ENCODE measurements at places on chromosomes 3 and 15.

DNA sequence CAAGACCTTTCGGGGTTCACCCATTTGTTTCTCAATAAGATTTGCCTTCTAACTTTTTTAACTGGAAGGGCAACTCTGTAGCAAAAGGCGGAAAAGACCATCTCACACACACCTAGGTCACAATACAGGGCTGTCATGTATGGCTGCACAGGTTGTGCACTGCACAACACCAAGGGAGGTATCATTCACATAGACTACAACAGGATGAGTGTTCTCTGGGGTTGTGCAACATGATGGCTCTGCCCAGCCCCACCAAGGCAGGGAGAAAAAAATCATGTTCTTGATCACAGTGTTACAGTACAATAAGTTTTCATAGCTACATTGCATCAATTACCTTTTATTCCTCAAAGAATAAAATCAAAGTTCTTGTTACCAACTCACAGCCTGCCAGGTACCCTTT, 52.8 kb downstream of the ANXA2 start:
- no peaks in the 10 kb centered on the region for H3K4me1 ChIP-seq
- peaks cover 4% of the 10 kb centered on the region for H3K36me3 ChIP-seq
- DNase-seq: no peak
- no peaks in the 10 kb centered on the region for H3K27me3 ChIP-seq
- no peak overlapping the region for H3K4me3 ChIP-seq
- H3K27ac ChIP-seq: no peak overlapping the region

DNA sequence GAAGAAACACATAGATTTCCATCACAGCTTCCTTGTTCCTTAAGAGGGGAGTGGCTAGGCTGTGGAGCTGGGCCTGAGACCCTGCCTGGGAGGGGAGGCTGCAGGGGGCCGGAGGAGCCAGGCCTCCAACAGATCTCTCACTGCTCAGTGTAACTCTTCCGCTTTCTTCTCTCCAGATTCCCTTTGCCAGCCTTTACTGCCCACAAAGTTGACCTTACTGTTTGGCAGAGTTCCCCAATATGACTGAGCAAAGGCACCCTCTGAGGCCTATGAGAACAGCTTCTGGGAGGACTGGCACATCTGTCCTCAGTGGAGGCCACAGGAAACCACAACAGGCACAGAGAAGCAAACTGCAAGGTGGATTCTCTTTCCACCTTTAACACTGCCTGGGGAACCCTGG, 38.1 kb downstream of the SLCO2A1 start:
- no peak overlapping the region for H3K27ac ChIP-seq
- H3K27me3 ChIP-seq: no peaks in the 10 kb centered on the region
- no peaks in the 10 kb centered on the region for H3K36me3 ChIP-seq
- H3K4me3 ChIP-seq: no peak overlapping the region

- H3K27me3 ChIP-seq: no peaks in the 10 kb centered on the region
- peaks cover 28% of the 10 kb centered on the region for H3K4me1 ChIP-seq
- H3K4me3 ChIP-seq: no peak overlapping the region
- H3K36me3 ChIP-seq: peaks cover 52% of the 10 kb centered on the region
- no peak for DNase-seq
Measured at GRCh38 chr3:14126887-14127505, 2.1 kb downstream of the TMEM43 start.

DNA sequence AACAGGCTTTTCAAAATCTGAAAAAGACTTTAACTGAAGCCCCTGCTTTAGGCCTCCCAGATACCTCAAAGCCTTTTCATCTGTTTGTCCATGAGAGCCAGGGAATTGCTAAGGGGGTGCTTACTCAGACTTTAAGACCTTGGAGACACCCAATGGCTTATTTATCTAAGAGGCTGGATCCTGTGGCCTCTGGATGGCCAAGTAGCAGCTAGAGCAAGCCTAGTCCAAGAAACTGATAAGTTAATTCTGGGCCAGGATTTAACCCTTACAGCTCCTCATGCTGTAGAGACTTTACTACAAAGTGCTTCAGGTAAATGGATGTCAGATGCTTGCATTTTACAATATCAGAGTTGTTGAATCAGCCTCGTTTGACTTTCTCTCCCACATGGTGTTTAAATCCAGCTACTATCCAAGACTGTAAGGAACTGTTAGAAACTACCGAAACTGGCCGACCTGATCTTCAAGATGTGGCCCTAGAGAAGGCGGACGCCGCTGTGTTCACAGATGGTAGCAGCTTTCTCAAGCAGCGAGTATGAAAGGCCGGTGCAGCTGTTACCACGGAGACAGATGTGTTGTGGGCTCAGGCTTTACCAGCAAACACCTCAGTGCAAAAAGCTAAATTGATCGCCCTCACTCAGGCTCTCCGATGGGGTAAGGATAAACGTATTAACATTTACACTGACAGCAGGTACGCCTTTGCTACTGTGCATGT, 3.3 kb downstream of the DET1 start:
- peaks cover 5% of the 10 kb centered on the region for H3K4me1 ChIP-seq
- no peak overlapping the region for H3K27ac ChIP-seq
- no peak overlapping the region for H3K4me3 ChIP-seq
- H3K27me3 ChIP-seq: no peaks in the 10 kb centered on the region
- no peaks in the 10 kb centered on the region for H3K36me3 ChIP-seq

GRCh38 chr15:74815121-74815934, 2.7 kb downstream of the LMAN1L start:
- no peaks in the 10 kb centered on the region for H3K4me1 ChIP-seq
- no peak for DNase-seq
- no peaks in the 10 kb centered on the region for H3K27me3 ChIP-seq
- H3K36me3 ChIP-seq: no peaks in the 10 kb centered on the region
- H3K27ac ChIP-seq: no peak overlapping the region

- H3K36me3 ChIP-seq: no peaks in the 10 kb centered on the region
- H3K27me3 ChIP-seq: peaks cover 5% of the 10 kb centered on the region
- no peaks in the 10 kb centered on the region for H3K4me1 ChIP-seq
- H3K4me3 ChIP-seq: no peak overlapping the region
Measured at GRCh38 chr15:69078638-69079037, 64.1 kb downstream of the NOX5 start.

- H3K27ac ChIP-seq: no peak overlapping the region
- no peak for DNase-seq
- H3K4me1 ChIP-seq: no peaks in the 10 kb centered on the region
- no peaks in the 10 kb centered on the region for H3K27me3 ChIP-seq
- no peaks in the 10 kb centered on the region for H3K36me3 ChIP-seq
- no peak overlapping the region for H3K4me3 ChIP-seq
Measured at GRCh38 chr15:40266828-40267304, 16.0 kb downstream of the ANKRD63 start.

DNA sequence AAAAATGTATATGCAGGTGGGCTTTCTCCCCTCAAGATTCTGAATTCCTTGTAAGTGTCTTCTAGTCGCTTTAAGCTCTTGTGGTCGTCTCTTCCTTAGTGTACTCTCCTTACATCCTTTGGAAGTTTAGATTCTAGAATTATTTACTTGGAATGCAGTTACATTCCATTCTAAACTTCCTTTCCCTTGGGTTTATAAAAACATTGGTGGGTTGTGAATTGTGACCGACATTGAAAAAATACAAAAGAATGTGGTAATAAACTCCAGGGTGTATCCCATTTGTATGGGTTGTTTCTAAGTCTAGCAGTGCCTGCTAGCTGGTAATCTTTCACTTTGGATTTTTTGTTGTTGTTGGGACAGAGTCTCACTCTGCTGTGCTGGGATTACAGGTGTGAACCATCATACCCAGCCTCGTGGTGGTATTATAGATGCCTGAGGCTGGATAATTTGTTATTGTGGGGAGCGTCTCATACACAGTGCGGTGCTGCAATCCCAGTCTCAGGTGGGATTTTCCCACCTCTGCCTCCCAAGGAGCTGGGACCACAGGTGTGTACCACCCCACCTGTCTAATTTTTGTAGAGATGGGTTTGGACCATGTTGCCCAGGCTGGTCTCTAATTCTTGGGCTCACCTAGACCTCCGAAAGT, 9.1 kb downstream of the CHD2 start:
- H3K36me3 ChIP-seq: no peaks in the 10 kb centered on the region
- H3K4me3 ChIP-seq: no peak overlapping the region
- DNase-seq: no peak
- H3K27me3 ChIP-seq: no peaks in the 10 kb centered on the region

GRCh38 chr3:151838574-151839312, 24.8 kb downstream of the AADAC start:
- H3K27me3 ChIP-seq: no peaks in the 10 kb centered on the region
- no peaks in the 10 kb centered on the region for H3K4me1 ChIP-seq
- no peak overlapping the region for H3K4me3 ChIP-seq
- H3K36me3 ChIP-seq: no peaks in the 10 kb centered on the region
- no peak overlapping the region for H3K27ac ChIP-seq

DNA sequence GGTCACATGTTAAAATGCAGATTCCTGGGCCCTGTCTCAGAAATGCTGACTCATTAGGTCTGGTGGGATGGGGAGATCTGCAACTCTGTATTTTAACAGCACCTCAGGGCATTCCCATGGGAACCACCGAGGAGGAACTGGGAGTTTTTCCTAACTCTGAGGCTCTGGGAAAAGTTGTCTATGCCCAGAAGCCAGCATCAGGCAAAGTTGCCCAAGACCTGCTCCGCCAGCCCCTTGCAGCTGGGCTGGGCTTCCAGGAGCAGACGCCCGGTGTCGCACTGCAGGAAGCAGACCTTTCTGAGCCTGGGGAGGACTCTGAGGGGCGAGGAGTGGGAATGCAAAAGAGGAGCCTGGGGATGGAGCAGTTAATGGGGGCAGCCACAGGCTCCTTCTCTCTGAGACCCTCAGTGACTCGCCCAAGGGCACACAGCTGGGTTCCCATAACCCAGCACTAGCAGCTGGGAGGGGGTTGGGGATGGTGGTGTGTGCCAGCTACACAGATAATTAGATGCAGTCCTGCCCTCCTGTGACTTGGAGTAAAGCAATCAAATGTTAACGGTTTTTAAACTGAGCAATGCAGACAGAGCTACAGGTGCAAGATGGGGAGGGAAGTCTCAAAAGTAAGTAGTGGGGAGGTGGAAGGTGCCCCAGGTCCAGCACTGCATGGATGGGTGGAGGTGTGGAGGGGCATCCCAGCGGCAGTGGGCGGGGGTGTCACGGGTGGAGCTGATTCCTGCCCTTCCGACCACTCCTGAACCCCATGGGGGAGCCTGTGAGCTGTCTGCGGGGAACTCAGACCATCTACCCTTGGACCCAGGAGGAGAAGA, 100.4 kb downstream of the LSM3 start:
- no peaks in the 10 kb centered on the region for H3K4me1 ChIP-seq
- no peak for DNase-seq
- no peak overlapping the region for H3K27ac ChIP-seq
- no peak overlapping the region for H3K4me3 ChIP-seq

DNA sequence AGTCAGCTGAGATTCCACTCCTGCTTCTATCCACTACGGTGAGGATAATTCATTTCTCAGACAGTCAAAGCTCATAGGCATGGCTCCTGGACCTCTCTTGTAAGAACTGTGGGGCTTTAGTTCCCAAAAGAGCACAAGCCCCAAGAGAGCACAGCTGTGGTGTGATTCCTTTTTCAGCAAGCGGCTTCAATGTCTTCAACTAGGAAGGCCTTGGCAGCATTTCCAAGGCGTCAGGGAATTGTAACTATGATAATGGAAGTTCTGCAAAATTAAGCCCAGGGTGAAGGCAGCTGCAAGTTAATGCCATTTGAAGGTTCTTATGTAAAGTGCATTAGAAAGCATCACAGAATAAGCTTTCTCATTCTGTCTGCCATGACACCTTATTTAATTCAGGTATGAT, 657.1 kb downstream of the GRM7 start:
- no peak overlapping the region for H3K27ac ChIP-seq
- no peak overlapping the region for H3K4me3 ChIP-seq
- DNase-seq: no peak
- H3K36me3 ChIP-seq: no peaks in the 10 kb centered on the region
- no peaks in the 10 kb centered on the region for H3K27me3 ChIP-seq
- H3K4me1 ChIP-seq: no peaks in the 10 kb centered on the region

GRCh38 chr15:48422401-48422800, 91.2 kb downstream of the DUT start:
- H3K27me3 ChIP-seq: no peaks in the 10 kb centered on the region
- no peaks in the 10 kb centered on the region for H3K4me1 ChIP-seq
- no peaks in the 10 kb centered on the region for H3K36me3 ChIP-seq
- no peak overlapping the region for H3K4me3 ChIP-seq

- H3K4me1 ChIP-seq: peaks cover 3% of the 10 kb centered on the region
- H3K4me3 ChIP-seq: peak overlapping the region; percentile 24
- no peaks in the 10 kb centered on the region for H3K27me3 ChIP-seq
- H3K27ac ChIP-seq: no peak overlapping the region
Measured at GRCh38 chr15:101501703-101502373, 12.3 kb upstream of the PCSK6 start.

- H3K4me1 ChIP-seq: peaks cover 10% of the 10 kb centered on the region
- H3K27me3 ChIP-seq: no peaks in the 10 kb centered on the region
- DNase-seq: no peak
- H3K36me3 ChIP-seq: no peaks in the 10 kb centered on the region
Measured at GRCh38 chr15:60667190-60667868, 188.4 kb upstream of the ICE2 start.

- DNase-seq: no peak
- H3K36me3 ChIP-seq: no peaks in the 10 kb centered on the region
- H3K4me1 ChIP-seq: peaks cover 7% of the 10 kb centered on the region
- H3K27ac ChIP-seq: peak overlapping the region; percentile 95
Measured at GRCh38 chr3:48086705-48087104, 70.5 kb upstream of the MAP4 start.

GRCh38 chr3:26280517-26280916, 342.1 kb upstream of the LRRC3B start:
- H3K27ac ChIP-seq: no peak overlapping the region
- no peak overlapping the region for H3K4me3 ChIP-seq
- no peak for DNase-seq
- H3K4me1 ChIP-seq: no peaks in the 10 kb centered on the region
- H3K27me3 ChIP-seq: no peaks in the 10 kb centered on the region

- no peaks in the 10 kb centered on the region for H3K27me3 ChIP-seq
- H3K4me3 ChIP-seq: peak overlapping the region; percentile 82
- H3K27ac ChIP-seq: peak overlapping the region; percentile 95
- H3K4me1 ChIP-seq: peaks cover 18% of the 10 kb centered on the region
Measured at GRCh38 chr3:184175981-184176376, 1.3 kb downstream of the AP2M1 start.

GRCh38 chr15:85380812-85381642, 624 bp downstream of the AKAP13 start:
- H3K27me3 ChIP-seq: no peaks in the 10 kb centered on the region
- H3K4me3 ChIP-seq: peak overlapping the region; percentile 46
- peaks cover 23% of the 10 kb centered on the region for H3K4me1 ChIP-seq
- H3K27ac ChIP-seq: peak overlapping the region; percentile 79

DNA sequence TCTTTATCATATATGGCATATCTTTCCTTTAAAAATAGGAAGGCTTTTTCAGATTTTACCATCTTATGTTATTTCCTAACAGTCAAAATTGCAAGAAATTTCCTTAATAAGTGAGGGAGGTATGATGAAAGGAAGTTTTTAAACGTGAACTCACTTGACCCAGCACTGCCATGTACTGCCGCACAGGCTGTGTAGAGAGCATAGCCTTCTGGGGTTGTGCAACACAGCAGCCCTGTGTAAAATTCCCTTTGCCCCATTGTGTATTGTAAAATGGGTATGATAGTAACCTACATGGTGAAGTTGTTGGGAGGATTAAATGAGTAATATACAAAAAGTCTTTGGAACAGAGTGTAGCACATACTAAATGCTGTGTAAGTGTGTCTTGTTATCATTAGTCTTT, 78.6 kb downstream of the PEX5L start:
- no peaks in the 10 kb centered on the region for H3K27me3 ChIP-seq
- H3K4me3 ChIP-seq: no peak overlapping the region
- H3K4me1 ChIP-seq: no peaks in the 10 kb centered on the region
- H3K27ac ChIP-seq: no peak overlapping the region

Measured in naive thymus-derived CD4-positive, alpha-beta T cell (primary cell).